Neural crest cell (in vitro differentiated cells): ENCODE measurements at places on chromosomes 1 and 21.

- no peak overlapping the region for H3K4me3 ChIP-seq
- no peak overlapping the region for H3K27ac ChIP-seq
- H3K27me3 ChIP-seq, result no peaks in the 10 kb centered on the region
- H3K36me3 ChIP-seq, result no peaks in the 10 kb centered on the region
- DNase-seq, result no peak
- H3K4me1 ChIP-seq, result peaks cover 13% of the 10 kb centered on the region
These were observed 35.0 kb downstream of the GIPC2 start for GRCh38 chr1:78080767-78081166.

GRCh38 chr1:51829058-51829457, 49.5 kb downstream of the NRDC start:
- peaks cover 12% of the 10 kb centered on the region for H3K36me3 ChIP-seq
- H3K27me3 ChIP-seq, result no peaks in the 10 kb centered on the region
- DNase-seq, result no peak
- no peaks in the 10 kb centered on the region for H3K4me1 ChIP-seq
- no peak overlapping the region for H3K4me3 ChIP-seq

GRCh38 chr21:26124421-26124833, 46.1 kb downstream of the APP start:
- no peak for DNase-seq
- H3K36me3 ChIP-seq, result no peaks in the 10 kb centered on the region
- peaks cover 55% of the 10 kb centered on the region for H3K4me1 ChIP-seq
- no peak overlapping the region for H3K4me3 ChIP-seq
- H3K27me3 ChIP-seq, result no peaks in the 10 kb centered on the region

DNA sequence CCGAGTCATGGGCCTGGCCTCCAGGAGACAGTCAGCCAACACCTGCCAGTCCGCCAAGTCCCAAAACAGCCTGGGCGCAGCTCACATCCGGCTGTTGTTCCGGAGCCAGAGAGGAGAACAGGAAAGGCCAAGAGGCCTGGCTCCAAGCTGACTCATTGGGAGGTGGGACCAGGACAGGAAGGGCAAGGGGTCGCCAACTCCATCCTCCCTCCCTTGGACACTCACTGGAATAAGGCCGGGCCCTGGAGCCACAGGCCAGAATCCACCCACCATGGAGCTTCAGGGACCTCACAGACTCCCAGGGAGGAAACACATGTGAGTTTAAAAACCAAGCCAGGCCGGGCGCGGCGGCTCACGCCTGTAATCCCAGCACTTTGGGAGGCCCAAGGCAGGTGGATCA, 25.1 kb upstream of the CLIC4 start:
- DNase-seq, result no peak
- H3K27me3 ChIP-seq, result no peaks in the 10 kb centered on the region
- H3K4me1 ChIP-seq, result peaks cover 16% of the 10 kb centered on the region
- H3K36me3 ChIP-seq, result no peaks in the 10 kb centered on the region

- peaks cover 2% of the 10 kb centered on the region for H3K27me3 ChIP-seq
- H3K4me1 ChIP-seq, result no peaks in the 10 kb centered on the region
- H3K4me3 ChIP-seq, result no peak overlapping the region
- no peaks in the 10 kb centered on the region for H3K36me3 ChIP-seq
- no peak overlapping the region for H3K27ac ChIP-seq
These were observed 60.8 kb downstream of the NGF start for GRCh38 chr1:115277276-115277675.

GRCh38 chr1:201419256-201419655, 2.3 kb downstream of the TNNI1 start:
- DNase-seq, result no peak
- peaks cover 4% of the 10 kb centered on the region for H3K27me3 ChIP-seq
- no peak overlapping the region for H3K27ac ChIP-seq
- H3K36me3 ChIP-seq, result no peaks in the 10 kb centered on the region

GRCh38 chr1:95118067-95118499, 928 bp downstream of the TLCD4 start:
- DNase-seq, result no peak
- H3K4me1 ChIP-seq, result peaks cover 10% of the 10 kb centered on the region
- no peak overlapping the region for H3K27ac ChIP-seq
- peaks cover 46% of the 10 kb centered on the region for H3K27me3 ChIP-seq
- peak overlapping the region; percentile 92 for H3K4me3 ChIP-seq

DNA sequence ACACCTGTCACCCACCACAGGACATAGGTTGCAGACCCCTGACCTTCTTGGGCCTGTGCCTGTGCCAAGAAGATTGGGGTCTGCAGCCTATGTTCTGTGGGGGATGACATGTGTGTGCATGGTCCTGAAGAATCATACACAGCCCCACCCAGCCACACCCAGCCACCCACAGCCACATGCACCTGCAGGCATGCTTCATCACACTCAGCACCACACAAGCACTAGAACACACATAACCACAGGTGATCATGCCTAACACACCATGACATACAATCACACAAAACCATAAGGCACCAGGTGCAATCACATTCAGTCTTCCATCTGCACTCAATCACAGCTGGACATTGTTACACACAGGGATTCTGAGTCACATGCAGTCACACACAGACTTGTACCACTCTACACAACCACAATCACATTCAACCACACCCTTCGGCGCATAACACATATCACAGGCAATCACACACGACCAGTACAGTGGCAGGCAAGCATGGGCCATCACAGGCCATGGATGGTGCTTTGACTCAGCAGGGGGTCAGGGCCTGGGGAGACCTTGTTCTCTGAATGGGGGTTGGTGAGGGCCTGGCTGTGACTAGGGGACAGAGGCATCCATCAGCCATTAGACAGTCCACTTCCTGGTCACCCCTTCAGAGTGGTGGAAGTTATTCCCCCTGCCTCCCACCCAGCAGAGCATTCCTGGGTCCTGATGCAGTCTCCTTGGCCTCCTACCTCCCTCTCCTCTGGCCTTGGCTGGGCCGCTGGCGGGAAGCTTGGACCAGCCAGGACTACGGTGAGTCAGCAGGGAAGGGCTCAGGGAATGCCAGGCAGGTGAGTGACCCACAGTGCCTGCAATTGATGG, 44.3 kb upstream of the EPS8L3 start:
- peaks cover 9% of the 10 kb centered on the region for H3K4me1 ChIP-seq
- no peak for DNase-seq
- H3K4me3 ChIP-seq, result no peak overlapping the region
- H3K36me3 ChIP-seq, result no peaks in the 10 kb centered on the region
- H3K27ac ChIP-seq, result no peak overlapping the region
- H3K27me3 ChIP-seq, result no peaks in the 10 kb centered on the region

GRCh38 chr21:23694390-23694789, 1912.9 kb downstream of the MRPL39 start:
- H3K27ac ChIP-seq, result no peak overlapping the region
- no peaks in the 10 kb centered on the region for H3K4me1 ChIP-seq
- no peaks in the 10 kb centered on the region for H3K36me3 ChIP-seq

- no peak overlapping the region for H3K27ac ChIP-seq
- H3K36me3 ChIP-seq, result no peaks in the 10 kb centered on the region
- H3K27me3 ChIP-seq, result no peaks in the 10 kb centered on the region
- peaks cover 8% of the 10 kb centered on the region for H3K4me1 ChIP-seq
- no peak overlapping the region for H3K4me3 ChIP-seq
These were observed 159.6 kb downstream of the PCBP3 start for GRCh38 chr21:45802956-45803617.

- H3K4me3 ChIP-seq, result peak overlapping the region; percentile 64
- H3K27me3 ChIP-seq, result peaks cover 11% of the 10 kb centered on the region
- no peak for DNase-seq
These were observed 5.1 kb upstream of the NPHP4 start for GRCh38 chr1:5997316-5997715.

DNA sequence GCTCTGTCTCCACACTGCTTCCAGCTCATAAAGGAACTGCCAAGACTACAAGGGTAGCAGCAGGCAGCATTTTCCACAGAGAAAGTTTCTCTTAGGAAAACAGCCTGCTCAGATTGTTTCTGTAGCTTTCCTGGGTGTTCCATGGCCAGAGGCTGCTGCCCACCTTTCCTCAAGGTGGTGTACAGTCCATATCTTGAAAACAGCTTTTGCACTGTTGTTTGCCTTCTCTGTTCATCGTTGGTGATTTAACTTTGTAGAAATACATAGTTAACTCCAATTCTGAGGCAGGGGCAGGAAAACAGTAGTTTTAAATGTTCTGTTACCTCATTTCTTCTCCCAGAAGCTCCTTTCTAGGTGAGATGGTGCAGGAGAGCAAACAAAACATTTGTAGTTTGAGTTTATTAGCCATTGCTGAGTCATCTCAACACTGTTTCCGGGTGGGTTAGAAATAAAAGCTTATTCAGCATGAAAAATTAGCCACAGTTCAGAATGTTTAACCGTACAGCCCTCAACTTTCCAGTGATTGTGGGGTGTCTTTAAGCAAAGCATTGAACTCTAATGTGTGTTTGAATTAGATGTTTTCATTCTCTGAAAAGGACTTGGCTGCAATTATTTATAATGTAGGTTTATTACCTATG, 41.7 kb downstream of the DIP2A start:
- H3K4me3 ChIP-seq, result no peak overlapping the region
- H3K36me3 ChIP-seq, result peaks cover 9% of the 10 kb centered on the region
- H3K4me1 ChIP-seq, result no peaks in the 10 kb centered on the region

GRCh38 chr1:160567858-160568682, 11.2 kb downstream of the CD84 start:
- peaks cover 11% of the 10 kb centered on the region for H3K27me3 ChIP-seq
- H3K4me3 ChIP-seq, result no peak overlapping the region
- H3K4me1 ChIP-seq, result no peaks in the 10 kb centered on the region
- H3K27ac ChIP-seq, result no peak overlapping the region

GRCh38 chr1:48917070-48917454, 140.4 kb upstream of the BEND5 start:
- DNase-seq, result no peak
- H3K27me3 ChIP-seq, result peaks cover 4% of the 10 kb centered on the region
- no peak overlapping the region for H3K27ac ChIP-seq
- no peak overlapping the region for H3K4me3 ChIP-seq
- peaks cover 7% of the 10 kb centered on the region for H3K4me1 ChIP-seq

DNA sequence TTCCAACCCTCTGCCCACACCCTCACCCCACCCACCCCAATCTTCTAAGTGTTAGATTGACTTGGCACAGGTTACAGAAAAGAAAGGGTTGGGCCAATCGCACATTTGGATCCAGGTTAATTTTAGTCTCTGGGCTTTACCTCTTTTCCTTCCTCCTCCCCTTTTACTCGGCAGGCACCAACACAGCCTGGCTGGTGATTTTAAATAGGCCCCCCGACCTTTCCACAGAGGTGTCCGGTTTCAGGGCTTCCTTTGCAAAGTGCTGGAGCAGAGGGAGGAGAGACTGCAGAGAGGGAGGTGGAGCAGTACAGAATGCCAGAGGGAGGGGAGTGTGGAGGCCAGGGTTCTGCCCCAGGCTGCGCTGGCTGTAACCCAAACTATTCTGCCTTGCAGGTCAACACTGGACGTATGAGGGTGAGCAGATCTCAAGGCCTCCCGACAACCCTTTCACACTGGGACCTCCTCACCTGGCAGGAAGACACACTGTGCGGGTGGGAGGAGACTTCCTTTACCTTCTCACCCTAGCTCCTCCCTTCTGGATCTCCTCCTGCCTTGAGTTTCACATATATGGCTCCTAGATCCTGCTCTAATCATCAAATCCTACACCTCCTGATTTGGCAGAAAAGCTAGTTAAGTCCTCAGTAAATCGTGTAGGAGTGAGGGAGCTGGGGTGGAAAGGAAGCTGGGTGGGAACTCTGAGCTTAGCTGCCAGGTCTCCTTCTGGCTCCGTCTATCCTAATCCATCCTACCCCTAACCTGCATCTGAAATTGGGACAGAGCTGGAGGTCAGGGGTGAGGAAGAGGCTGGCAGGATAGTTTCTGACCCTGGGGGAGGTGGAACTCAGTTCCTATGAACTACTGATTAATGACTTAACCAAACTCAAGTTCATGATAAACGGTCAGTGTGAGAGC, 2.4 kb downstream of the CA14 start:
- no peaks in the 10 kb centered on the region for H3K36me3 ChIP-seq
- H3K27ac ChIP-seq, result peak overlapping the region; percentile 6
- H3K27me3 ChIP-seq, result no peaks in the 10 kb centered on the region
- peak; percentile 35 for DNase-seq
- peak overlapping the region; percentile 92 for H3K4me3 ChIP-seq

DNA sequence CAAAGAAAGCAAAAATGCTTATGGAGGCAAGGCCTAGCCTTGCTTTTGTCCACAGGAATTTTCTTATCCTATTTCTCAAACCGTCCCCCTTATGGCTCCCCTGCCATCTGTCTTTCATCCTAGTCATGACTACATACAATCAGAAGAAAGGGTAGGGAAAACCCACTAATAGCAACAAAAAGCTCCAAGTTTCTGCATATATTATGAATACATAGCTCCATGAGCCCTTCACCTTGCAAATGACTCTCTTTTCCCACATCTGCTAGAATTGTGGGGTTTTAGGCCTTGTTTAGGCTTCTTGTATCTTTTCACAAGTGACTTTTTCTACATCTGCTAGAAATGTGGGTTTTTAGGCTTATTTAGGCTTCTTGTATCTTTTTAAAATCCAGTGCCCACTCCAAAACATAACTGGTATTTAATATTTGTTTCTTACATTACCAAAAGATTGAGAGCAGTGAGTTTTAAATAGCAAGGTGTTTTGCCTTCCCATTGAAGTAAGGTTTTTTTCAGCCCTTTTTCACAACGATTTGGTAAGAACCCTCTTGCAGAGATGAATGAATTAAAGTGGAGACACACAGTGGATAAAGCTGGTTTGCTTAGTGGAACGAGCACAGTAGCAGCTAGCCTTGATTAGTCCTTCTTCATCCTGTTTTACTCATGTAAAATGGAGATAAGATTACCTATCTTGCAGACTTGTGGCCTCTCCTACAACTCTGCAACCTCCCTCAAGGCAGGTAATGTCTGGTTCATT, 4.4 kb downstream of the GADD45A start:
- H3K27me3 ChIP-seq, result no peaks in the 10 kb centered on the region
- no peak for DNase-seq
- no peak overlapping the region for H3K27ac ChIP-seq
- H3K4me1 ChIP-seq, result peaks cover 21% of the 10 kb centered on the region

DNA sequence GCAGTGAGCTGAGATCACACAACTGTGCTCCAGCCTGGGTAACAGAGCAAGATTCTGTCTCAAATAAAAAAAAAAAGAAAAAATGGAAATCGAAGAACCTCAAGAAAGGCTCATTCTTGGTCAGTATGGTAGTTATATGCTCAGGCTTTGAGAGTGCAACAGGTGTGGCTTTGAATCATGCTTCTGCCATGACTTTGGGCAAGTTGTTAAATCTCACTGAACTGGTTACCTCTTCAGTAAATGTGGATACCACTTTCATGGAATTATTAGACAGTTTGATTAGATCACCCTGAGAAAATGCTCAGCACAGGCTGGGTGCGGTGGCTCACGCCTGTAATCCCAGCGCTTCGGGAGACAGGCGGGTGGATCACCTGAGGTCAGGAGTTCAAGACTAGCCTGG, 12.8 kb downstream of the TRNAU1AP start:
- no peak overlapping the region for H3K4me3 ChIP-seq
- H3K4me1 ChIP-seq, result no peaks in the 10 kb centered on the region
- no peaks in the 10 kb centered on the region for H3K27me3 ChIP-seq
- DNase-seq, result no peak
- H3K27ac ChIP-seq, result no peak overlapping the region

- H3K4me3 ChIP-seq, result no peak overlapping the region
- no peaks in the 10 kb centered on the region for H3K36me3 ChIP-seq
- no peak overlapping the region for H3K27ac ChIP-seq
- no peak for DNase-seq
These were observed 20.1 kb upstream of the PEX10 start for GRCh38 chr1:2432441-2432844.

- peaks cover 5% of the 10 kb centered on the region for H3K36me3 ChIP-seq
- peak; percentile 74 for DNase-seq
- peaks cover 19% of the 10 kb centered on the region for H3K27me3 ChIP-seq
- peak within 1 kb of the TSS; percentile 48 for H3K27ac ChIP-seq
- H3K4me1 ChIP-seq, result peaks cover 23% of the 10 kb centered on the region
These were observed at the start of gene KLHDC9 for GRCh38 chr1:161098210-161099068. Gene KLHDC9 (plus strand): TSS chr1:161098361. CDS start chr1:161098536, 175 bp downstream.
